Left forelimb (tissue), 1 donor: ENCODE measurements at places on chromosomes 2 and 18.

DNA sequence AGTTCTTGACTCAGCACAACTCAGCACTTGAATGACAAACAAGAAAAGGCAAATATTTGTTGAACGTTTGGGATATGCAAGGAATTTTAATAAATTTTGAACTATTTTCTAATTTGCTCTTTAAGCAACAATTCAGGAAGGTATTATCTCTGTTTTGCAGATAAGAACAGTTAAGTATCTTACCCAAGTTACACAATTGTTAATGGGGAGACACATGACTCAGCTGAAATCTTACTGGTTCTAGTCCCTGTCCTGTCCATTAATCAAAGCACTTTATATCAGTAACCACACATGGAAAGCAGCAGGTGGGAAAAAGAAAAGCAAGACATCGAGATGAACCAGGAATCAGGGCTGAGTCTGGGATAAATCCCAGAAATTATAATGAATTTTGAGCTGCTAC is 493.9 kb upstream of the PIK3C3 start:
- no peak for DNase-seq

GRCh38 chr18:28412521-28412920 is 235.6 kb upstream of the CDH2 start:
- DNase-seq: no peak

DNA sequence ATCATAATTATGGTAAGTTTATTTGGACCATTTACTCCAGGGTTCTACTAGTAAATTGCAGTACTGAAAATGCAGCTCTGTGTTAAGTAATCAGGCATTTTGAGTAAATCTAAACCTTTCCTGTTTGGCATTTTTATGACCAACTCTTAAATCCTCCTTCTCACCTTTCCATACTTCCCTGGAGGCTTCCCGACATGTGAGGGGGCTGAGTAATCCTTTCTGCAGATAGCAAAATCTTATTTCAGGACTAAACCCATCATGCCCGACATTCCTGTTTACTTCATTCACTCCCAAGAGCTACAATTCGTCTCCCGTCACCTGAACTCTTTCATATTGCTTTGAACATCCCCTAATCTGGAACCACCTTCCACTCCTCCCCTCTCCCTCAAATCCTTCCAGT is 296.6 kb downstream of the IKZF2 start:
- DNase-seq: no peak

DNA sequence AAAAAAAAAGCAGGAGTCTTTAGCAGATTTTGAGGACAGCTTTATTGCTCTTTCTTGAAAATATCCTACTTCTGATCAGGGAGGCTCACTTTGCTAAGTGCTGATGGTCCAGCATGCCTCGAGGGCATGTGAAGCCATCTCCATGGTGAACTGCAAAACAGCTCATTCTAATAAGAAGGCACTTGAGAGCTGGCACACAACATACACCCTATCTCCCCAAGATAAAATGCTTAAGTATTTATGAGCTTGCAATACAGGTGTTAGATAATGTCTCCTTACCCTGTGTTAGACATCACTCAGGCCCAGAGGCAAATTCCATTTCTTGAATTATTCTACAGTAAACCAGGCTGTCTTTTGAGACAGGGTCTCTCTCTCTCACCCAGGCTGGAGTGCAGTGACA is 2.7 kb downstream of the ENOSF1 start:
- no peak for DNase-seq

- no peak for DNase-seq
Observed at GRCh38 chr18:35311496-35311895, 21.5 kb upstream of the ZSCAN30 start.

GRCh38 chr2:210503001-210503623 is 26.6 kb upstream of the LANCL1 start:
- DNase-seq: no peak

DNA sequence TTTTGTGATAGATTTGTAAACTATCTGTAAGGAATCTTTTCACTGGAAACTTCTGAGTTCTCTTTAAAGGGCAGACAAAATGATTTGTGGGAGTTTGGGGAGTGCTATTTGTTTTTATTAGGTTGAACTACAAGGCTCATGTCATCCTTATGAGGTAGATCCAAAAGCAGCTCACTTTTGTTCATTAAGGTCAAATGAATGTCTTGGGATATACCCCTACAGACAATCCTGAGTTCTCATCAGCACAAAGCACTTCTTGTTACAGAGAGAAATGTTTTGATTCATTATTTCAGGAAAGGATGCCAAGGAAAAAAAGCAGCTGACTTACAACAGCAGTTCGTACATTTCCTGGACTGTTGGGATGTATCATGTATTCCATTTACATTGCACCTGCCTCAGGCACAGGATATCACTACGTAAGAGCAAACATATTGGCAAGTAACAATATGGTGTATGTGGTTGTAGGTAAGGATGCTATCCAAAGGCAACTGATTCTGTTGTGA is 68.9 kb downstream of the DCC start:
- no peak for DNase-seq

- no peak for DNase-seq
Observed at GRCh38 chr2:173117678-173118077, 42.0 kb downstream of the MAP3K20 start.

DNA sequence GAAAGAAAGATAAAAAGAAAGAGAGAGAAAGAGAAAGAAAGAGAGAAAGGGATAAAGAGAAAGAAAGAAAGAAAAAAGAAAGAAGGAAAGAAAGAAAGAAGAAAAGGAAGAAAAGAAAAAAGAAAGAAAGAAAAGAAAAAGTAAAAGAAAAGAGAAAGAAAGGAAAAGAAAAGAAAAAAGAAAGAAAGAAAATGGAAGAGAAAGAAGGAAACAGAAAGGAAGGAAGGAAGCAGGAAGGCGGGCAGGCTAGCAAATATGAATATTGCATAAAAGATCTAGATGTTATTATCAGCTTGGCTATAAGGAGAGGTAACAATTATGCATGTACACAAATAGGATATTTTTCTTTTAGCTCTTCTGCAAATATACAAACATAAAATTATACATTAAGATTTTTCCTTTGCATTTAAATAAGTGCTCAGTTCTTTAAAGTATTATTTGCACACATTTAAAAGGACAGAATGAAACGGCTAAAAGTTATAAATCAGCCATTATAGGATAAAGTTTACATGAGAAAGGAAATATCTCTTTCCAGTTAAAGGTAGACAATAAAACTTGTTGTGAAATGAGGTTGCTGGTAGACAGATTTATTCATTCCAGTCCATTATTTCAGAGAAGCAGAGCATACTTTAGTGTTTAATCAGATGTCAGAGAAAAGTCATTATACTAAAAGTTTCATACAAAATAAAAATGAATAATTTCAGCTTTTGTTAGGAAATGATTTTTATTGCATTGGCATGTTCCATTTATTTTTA is 511.4 kb downstream of the KCNJ3 start:
- DNase-seq: no peak

DNA sequence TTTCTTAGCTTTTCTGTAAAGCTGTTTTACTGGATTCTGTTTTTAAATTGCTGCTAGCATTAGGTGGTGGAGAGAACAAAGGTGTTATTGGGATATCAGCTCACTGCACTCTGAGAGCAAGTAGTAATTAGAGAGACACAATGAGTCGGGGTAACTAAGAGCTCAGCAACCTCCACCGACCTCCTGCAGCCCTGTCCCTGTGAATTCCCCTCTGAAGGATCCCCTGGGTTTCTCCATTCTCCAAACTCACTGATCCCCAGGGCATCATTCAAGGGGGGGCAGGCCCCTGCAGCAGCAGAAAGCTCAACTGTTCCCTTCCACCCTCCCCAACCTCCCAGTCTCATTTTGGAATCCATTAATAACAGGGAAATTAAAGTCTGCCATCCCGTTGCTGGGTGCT is 73.0 kb downstream of the MTCL1 start:
- no peak for DNase-seq

DNA sequence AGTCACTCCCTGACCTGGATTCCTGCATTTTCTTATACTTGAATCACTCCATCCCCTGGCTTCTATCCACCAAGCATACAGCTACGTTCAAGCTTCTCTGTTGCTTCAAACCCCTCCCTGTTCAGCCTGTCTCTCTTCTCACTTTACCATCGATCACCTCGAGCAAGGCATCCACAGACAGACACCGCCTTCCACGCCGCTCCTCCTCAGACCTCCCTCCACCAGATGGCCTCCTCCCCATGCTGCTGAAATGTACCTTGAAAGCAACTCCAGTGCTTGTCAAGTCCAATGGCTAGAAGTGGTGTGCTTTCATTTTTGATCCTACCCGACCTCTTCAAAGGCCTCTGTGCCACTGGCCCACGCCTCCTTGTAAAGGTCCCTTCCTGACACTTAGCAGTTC is 131.3 kb upstream of the ACAA2 start:
- no peak for DNase-seq

- DNase-seq: no peak
Observed at GRCh38 chr2:200515155-200515554, 5.3 kb upstream of the KCTD18 start.

- no peak for DNase-seq
Observed at GRCh38 chr2:1324884-1325283, 88.4 kb upstream of the TPO start.

- no peak for DNase-seq
Observed at GRCh38 chr18:26394047-26394654, 154.2 kb downstream of the KCTD1 start.

- DNase-seq: no peak
Observed at GRCh38 chr2:25280051-25280687, 61.6 kb downstream of the DNMT3A start.

GRCh38 chr2:203909261-203909967 is 27.1 kb upstream of the ICOS start:
- peak; percentile 70 for DNase-seq

- no peak for DNase-seq
Observed at GRCh38 chr2:144747571-144747970, 227.7 kb upstream of the ZEB2 start.

GRCh38 chr18:3651266-3651665 is 201.3 kb downstream of the TGIF1 start:
- no peak for DNase-seq

GRCh38 chr2:109264595-109265328 is 135.8 kb downstream of the SH3RF3 start:
- DNase-seq: no peak

- no peak for DNase-seq
Observed at GRCh38 chr18:66193938-66194337, 410.0 kb downstream of the CDH19 start.

GRCh38 chr2:220588148-220588547 is 960.7 kb downstream of the SLC4A3 start:
- DNase-seq: no peak

- no peak for DNase-seq
Observed at GRCh38 chr2:54083445-54083844, 32.0 kb upstream of the ACYP2 start.

- DNase-seq: peak; percentile 53
Observed at GRCh38 chr2:10535703-10536102, 87.6 kb upstream of the ODC1 start.

DNA sequence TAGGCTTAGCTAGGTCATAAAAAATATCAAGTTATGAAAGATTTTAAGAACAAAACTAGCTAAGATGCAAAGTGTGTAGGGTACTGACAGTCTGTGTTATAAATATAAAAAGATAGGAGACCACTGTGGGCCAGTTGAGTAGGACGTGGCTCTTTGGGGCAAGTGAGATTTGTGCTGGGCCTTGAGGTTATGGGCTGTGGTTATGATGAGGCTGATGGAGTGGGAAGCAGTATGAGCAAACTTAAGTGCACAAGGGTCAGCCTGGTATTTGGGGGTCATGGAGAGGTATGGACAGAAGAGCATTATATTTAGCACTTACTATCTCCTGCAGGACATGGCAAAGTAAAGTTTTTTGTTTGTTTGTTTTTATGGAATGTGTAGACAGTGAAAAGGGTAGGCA is 70.1 kb downstream of the SETBP1 start:
- no peak for DNase-seq

GRCh38 chr2:179939259-179939658 is 67.8 kb downstream of the CWC22 start:
- no peak for DNase-seq

DNA sequence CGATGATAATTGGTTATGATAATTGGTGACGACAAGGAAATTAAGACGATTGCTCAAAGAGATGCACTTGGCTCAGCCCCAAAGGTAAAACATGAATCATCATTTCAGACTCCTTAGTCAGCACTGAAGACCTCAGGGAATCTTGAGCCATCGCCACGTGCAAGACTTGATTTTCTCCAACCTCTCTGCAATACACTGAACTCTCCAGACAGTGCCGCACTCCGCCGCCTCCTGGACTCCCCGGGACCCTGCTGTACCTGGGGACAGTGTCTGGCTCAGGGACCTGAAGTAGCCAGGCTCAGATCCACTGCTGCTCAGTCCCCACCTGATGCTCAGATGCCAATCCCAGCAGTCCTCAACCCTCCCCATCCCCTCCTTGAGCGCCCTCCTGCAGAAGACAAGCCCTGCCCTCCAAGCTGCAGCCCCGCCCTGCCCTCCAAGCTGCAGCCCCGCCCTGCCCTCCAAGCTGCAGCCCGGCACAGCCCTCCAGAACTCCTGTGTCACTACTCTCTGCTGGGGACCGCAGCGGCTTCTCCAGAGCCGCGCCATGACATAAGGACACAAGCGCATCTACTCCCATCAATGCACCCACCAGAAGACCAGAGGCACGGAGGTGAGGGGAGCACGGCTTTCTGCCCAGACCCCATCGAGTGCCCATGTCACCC is 1.1 kb downstream of the TMEM18 start:
- DNase-seq: no peak

GRCh38 chr2:183035954-183036669 is 2.1 kb downstream of the NCKAP1 start:
- no peak for DNase-seq

- no peak for DNase-seq
Observed at GRCh38 chr2:221816566-221816965, 244.5 kb upstream of the EPHA4 start.

DNA sequence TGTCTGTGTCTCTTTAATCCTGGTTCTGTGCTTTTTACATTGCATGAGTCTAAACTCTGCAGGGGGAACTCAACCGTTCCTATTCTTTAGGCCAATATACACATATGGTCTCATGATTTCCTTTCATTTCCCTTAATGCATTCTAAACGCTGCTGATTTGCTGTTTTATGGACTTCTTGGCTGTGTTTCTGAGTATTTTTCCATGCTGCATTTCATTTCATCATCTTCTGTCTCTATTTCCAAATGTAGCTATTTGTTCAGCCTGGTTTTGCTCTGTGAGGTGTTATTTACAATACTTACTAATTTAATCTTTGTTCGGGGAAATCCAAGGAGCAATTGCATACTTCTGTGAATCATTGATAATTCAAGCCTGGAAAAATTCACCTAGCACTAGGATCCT is 897.2 kb downstream of the TSN start:
- no peak for DNase-seq

DNA sequence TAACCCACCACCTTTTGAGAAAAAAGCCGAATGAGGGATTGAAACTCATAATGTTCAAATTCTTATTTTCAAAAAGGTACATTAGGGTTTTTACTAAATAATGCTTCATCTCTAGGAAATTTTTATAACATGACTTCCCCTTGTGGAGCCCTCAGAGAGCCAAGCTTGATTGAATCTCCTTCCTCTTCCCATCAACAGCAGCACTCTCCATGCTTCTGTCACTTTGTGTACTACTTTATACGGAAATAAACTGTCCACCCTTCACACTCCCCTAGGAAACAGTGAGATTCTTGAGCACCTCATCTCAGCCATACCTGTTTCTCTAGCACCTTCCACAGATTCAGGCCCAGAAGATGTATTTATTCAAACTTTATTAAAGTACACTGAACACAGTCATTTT is 51.8 kb downstream of the TFPI start:
- no peak for DNase-seq
